GM13977 (cell line): ENCODE measurements at places on chromosomes 5 and 9.
A peak's percentile ranks its signal among the peaks of the same experiment; 100 is the strongest.

- no peak for DNase-seq
These were observed 25.2 kb downstream of the FGF1 start for GRCh38 chr5:142660731-142661130.

DNA sequence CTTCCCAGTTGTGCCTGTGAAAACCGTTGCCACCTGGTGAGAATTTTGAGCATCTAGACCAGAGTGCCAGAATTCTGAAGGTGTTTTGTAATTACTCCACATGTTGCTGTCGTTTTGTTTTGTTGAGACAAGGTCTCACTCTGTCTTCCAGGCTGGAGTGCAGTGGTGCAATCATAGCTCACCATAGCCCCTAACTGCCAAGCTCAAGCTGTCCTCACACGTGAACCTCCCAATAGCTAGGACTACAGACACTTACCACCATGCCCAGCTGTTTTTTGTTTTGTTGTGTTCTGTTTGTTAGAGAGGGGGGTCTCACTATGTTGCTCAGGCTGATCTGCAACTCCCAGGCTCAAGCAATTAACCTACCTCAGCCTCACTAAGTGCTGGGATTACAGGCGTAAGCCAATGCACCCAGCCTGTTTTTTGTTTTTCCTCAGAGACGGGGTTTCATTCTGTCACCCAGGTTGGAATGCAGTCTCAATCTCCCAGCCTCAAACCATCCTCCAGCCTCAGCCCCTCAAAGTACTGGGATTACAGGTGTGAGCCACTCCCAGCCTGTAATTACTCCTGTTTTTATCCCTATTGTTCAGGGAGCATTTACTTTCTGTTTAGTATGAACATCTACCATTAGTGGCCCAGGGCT lies 121.1 kb upstream of the DMRT1 start:
- DNase-seq = no peak

GRCh38 chr5:453725-454481 lies 10.9 kb downstream of the EXOC3 start:
- no peak for DNase-seq

GRCh38 chr5:145072889-145073288 lies 762.3 kb downstream of the PRELID2 start:
- DNase-seq = no peak

DNA sequence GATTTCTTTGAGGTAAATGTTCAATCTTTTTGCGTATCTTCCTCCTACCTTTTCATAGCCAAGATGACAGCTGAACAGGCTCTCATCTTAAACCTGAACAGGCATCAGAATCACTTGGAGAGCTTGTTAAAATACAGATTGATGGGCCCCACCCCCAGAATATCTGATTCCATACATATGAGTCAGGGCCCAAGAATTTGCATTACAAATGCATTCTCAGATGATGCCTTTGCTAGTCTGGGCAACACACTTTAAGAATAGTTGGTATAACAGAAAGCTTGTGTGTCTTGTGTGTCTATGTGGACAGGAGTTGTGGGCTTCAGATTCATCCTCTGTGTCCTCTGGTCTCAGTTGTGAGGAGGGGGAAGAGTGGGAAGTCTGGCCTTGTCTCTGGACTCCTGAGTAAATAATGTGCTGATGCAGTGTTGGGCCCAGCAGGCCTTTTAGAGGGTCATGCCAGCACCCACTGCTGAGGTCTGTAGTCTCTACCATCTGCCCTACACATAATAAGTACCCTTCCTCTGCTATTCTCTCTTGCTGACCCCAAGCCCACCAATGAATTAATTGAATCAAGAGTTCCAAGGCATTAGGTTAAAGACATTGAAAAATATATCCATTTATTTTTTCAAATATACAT lies 43.1 kb downstream of the PTCD2 start:
- no peak for DNase-seq

DNA sequence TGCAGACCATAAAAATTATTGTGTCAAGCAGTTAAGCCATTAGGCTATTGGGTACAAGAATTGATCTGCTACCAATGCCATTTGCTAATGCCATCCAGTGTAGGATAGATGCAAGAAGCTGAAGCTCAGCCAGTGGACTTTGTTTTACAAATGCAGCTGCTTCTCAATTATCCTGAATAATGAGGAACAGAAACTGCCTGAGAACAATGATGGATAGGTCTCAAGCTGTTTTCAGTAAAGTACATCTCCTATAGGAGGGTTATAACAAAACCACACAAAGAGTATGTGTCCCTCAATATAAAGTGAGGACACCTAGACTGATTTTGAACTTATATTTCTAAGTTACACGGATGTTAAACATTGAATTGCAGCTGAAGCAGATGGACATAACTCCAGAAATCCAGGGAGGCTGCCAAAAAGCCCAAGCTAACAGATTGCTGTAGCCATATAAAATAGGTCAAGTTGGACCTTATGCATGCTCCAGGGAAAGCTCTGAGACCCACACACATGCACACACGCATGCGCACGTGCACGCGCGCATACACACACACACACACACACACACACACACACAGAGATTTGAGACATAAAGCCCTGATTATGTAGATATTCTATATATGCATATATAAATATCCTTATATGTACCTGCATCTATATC lies 482.7 kb upstream of the CD180 start:
- no peak for DNase-seq

DNA sequence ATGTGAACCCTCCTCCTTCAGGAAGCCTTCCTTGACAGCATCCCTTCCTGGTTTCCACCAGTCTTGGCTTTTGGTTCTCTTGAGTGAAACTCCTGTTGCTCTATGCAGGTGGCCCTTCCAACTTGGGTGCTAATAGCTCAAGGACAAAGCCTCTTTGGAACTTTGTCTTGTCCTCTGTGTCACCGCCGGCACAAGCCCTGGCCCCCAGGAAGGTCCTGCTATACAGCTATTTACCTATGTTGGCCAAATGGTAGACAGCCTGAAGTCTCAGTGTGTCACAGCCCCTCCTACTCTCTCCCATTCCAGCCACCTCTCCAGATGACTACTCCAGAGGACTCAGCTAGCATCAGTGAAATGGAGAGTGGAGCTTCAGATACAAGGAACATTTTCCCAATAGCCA lies 94.7 kb upstream of the ZNF618 start:
- DNase-seq = no peak

- no peak for DNase-seq
These were observed 271.3 kb downstream of the ZSWIM6 start for GRCh38 chr5:61603211-61603908.

GRCh38 chr5:157948738-157949410 lies 89.9 kb upstream of the CLINT1 start:
- DNase-seq = peak; percentile 73

DNA sequence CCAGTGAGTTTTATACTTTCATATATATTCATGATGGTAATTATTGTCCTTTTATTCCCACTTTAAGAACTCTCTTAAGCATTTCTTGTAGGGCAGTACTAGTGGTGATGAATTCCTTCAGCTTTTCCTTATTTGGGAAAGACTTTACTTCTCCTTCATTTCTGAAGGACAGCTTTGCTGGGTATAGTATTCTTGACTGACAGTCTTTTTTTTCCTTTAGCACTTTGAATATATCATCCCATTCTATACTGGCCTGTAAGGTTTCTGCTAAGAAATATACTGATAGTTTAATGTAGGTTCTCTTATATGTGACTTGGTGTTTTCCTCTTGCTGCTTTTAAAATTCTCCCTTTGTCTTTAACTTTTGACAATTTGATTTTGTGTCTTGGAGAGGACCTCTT lies 109.0 kb upstream of the FSTL4 start:
- DNase-seq = no peak

- DNase-seq = no peak
These were observed 190.8 kb downstream of the AUH start for GRCh38 chr9:91170951-91171350.

DNA sequence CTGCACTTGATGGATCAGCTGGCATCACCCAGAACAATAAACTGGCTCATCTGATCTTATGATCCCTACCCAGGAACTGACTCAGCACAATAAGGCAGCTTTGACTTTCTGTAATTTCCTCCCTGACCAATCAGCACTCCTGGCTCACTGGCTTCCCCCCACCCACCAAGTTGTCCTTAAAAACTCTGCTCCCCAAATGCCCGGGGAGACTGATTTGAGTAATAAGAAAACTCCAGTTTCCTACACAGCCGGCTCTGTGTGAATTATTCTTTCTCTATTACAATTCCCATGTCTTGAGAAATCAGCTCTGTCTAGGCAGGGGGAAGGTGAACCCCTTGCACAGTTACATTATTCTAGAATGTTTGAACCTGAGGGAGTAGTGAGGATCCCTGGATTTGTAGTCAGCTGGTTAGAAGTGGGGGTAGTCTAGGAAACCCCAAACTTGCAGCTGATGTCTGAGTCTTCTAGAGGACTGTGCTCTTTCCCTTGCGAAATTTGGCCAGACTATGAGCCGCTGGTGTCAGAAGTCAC lies 111.7 kb upstream of the NEK6 start:
- DNase-seq = no peak

DNA sequence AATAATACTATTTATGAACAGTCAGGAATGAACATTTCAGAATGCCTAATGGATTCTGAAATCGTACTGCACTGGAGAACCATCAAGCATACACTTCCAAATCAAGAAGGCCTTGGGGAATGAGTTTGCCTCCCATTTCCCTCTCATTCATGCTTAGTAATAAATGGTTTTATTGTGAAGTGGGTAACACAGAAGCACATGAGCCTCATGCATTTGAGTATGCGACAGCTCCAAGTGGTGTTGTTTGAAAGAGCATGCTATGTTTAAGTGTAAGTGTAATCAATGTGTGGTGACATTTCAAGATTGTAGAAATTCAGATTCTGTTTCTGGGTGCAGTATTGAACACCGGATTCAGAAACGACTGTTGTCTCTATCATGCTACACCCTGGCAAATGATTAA lies 60.0 kb downstream of the SGCD start:
- no peak for DNase-seq

- no peak for DNase-seq
These were observed 54.3 kb downstream of the ASS1 start for GRCh38 chr9:130498918-130499698.

DNA sequence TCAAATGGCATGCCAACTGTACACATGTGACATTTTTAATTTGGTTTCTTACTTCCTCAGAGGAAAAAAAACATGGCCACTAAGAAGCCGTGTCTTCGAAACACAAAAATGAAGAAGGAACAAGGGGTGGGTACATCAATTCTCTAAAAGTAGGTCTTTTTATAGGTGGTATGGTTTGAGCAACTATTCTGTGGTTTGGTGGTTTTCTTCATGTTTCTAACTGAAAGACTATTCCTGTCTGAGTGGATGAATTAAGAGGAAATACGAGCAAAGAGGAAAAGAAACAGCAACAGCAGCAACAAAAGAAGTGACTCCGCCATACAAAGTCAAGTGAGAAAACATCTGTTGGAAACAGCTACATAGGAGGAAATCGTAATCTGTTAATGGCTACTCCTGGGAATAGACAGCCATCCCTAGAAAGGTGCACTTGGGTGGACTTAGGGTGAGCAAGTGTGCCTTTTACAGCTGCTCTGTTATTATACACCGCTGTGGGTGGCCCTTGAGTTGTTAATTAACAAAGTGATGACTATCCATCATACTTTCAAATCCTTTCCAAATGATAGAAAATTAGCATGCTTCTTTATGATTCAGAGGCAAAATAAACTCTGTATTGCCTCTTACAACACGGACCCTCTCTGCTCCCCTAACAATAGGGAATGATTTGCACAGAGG lies 575.8 kb downstream of the TLE1 start:
- no peak for DNase-seq

- peak; percentile 33 for DNase-seq
These were observed 15.0 kb upstream of the HSPB3 start for GRCh38 chr5:54440456-54440893.

- no peak for DNase-seq
These were observed 104.3 kb downstream of the PLPPR1 start for GRCh38 chr9:101132801-101133200.

- DNase-seq = peak; percentile 11
These were observed 55.2 kb upstream of the SHISAL2B start for GRCh38 chr5:64634997-64635686.

- DNase-seq = no peak
These were observed 79.0 kb downstream of the PAPPA start for GRCh38 chr9:116232424-116233159.

DNA sequence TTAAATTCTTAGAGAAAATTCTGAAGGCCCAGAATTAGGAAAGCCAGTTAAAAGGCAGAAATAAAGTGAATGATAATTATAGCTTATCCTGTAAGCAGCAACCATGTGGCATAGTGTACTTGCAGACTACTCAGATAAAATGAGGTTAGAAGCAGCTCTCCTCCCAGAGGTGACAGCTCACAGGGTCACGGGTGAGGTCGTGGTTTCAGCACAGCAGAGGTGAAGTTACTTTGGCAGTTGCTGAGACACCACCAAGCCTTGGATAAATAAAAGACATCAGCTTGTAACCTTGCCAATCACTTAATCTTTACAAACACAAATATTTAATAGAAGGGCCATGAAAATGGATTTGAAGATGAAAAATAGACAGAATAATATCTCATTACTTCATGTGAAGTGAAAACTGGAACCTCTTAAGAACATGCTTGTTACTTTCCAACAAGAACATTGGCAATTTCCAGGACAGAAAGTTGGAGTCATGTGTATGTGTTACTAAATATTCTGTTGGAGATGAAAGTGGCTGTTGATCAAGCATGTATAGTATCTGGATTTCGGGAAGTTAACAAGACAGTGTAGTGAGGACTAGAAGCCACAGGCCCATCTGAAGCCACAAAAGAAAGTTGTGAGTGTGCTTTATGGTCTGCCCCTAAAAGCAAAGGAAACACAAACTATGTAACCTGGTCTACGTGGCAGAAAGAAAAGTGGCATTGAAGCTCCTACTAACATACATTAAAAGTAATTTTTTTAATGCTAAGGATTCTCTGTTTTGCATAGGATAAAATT lies 134.4 kb downstream of the ERCC6L2 start:
- DNase-seq = peak; percentile 45

DNA sequence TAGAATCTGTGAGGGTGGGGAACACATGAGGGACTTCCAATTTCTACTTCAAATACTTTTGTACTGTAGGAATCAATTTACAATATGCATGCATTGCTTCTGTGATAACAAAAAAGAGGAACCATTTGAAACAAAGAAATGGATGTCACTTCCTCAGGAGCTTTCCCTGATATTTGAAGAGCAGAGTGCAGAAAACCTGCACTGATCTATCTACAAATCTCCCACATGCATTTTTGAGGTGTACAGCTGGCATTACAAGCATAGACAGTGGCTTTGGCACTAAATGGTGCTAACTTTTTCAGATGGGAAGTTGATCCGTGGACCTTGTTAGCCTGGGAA lies 27.7 kb downstream of the YIPF5 start:
- DNase-seq = no peak

DNA sequence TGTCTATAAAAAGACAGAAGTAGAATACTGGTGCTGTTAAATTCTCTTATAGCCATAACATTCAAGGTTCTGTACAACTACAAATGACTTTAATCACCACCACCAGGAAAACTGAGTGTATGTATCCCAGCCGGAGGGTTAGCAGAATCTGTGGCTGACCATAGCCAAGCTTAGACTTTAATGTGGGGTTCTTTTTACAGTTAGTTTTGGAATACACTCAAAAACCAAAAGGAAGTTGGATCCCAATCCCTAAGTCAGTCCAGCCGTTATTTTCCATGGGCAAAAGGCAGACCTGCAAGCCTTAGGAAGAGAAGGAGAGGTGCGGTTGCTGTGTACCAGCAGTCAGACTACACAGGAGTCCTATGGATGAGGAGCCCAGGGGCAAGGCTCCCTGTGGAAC lies 179.8 kb downstream of the ENC1 start:
- DNase-seq = no peak
